ENCODE measurements at places on chromosomes 2 and 18.

- DNase-seq, result no peak
These were observed 22.7 kb downstream of the TTC32 start for GRCh38 chr2:19879120-19879519.

DNA sequence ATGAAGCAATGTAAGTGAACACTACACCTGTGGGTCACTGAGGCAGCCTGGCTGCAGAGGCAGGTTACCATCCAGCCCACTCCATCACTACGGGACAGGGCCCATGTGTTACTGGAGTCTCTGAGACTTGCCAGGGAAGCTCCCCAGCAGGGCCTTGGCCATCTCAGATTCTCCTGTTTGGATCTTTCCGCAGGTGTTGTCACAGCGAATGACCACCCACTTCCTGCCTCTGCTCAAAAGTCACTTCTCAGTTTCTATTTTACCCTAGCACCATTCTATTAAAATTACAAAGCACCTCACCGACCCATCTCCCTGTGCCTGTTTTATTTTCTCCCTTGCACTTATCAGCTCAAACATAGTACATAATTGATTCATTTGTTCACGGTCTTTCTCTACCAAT is 34.5 kb upstream of the L3MBTL4 start:
- DNase-seq, result no peak

GRCh38 chr2:85577063-85577385 is 362 bp upstream of the VAMP8 start:
- DNase-seq, result no peak

DNA sequence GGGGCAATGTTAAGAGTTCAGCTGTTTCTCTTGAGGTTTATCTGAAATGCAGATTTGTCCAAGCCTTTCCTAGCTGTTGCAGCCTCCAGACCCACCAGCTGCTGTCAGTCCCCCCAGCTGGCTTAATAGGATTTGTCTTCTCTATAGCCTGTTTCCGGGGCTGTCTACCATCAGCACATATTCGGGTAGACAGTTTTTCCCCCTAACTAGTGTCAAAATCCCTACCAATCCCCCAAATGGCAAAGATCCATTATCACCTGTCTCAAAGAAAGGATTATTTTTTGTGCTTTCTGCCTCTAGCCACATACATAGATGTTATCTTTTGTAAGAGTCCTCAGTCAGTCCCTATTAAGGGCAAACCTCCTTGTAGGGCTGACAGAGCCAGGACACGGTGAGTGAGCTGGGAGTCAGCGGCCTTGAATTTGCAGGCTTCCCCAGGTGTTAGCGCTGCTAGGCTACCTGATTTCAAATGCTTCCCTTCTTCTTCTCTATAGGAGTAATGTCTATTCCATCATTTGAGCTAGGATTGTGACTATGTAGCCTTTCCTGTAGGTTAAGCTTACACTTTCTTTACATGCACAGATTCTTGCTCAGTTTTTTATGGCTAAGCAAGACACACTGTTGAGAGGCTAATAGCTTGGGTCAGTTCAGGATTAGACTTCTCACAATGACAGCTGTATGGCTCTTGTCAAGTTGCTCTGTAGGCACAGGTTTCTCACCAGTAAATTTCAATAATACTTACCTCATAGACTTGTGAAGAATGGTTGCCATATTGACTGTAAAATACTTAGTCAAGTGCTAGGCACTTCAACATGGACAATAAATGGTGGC is 171.1 kb upstream of the UNC80 start:
- no peak for DNase-seq

DNA sequence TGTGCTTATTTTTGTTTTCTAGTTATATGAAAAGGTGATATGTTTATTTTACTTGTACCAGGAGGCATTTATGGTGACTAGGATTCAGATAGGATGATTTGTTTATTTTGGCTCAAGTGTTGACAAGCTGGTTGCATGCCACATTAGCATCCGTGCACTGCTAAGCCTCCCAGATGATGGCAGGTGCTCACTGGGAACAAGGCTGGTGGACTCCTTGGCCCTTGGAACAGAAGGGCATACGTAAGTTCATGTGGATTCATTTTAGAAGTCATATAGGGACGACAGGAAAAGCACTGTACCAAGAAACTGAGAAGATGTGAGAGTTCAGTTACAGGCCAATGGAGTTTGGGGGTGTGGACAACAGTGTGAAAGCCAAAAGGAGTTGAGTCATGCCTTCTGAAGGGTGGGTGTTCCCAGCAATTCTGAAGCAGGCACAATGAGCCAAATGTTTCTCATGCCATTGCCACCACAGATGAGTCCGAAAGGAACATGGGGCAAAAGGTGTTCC is 166.2 kb downstream of the PHLPP1 start:
- DNase-seq, result no peak

DNA sequence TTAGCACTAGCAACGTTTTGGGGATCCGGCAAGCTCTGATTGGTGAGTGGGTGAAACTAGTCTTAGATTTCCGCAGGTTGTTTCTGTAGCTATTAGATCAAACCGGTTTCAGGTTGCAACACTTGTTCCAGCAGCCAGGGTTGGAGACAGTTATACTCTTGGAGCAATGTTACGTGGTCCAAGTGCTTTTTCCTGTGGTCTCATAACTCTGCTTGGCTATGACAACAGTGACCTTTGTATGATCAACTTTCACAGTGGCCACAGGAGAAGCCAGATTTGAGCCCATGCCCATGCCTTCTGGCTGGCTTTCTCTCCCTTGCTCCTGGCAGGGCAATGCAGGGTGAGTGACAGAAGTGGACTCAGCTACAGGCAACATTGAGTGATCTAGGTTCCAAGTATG is 84.5 kb upstream of the TAF1B start:
- DNase-seq, result no peak
